Karpas-422 (cell line): ENCODE measurements at places on chromosomes 6 and 20.

DNA sequence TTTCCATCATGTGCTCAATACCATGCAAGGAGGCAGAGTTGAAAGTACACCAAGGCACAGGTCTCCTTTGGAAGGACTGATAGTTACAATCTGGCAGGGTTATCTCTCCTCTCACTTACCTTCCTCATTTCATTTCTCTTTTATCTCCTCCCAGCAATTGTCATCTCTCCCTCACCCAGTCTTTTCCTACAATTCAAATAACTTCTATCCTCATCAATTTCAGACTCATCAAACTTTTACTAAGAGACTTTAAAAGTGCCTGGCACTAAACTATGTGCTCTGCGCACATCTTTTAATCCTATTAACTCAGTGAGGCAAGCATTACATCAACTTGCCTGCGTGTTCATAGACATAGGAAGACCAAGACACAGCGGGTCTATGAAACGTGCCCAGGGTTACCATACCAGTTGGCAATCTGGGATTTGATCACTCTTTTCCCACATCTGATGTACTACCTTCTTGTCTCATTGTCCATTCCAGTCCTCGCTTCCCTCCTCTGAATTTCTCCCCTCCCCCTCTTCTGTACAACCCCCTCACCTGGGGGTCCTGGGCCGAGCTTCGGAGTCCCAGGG, 1.2 kb downstream of the VARS1 start:
- peak; percentile 66 for DNase-seq

DNA sequence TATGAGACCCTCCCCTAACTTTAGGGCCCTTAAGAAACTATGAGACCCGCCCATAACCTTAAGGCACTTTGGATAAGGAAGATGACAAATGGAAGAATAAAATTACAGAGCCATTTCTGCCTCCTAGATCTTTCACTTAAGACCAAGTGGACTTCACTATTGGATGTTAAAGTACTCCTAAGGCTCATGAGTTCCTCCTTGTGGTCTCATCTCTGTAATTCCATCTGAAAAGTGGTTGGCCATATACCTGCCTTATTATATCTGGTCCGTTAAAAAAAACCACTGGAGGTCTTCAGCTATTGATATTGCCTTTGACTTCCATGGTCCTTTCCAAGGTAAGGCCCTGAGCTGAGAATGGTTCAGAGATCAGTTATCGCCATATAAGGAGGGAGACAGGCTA, 310.3 kb downstream of the EYA4 start:
- no peak for DNase-seq

DNA sequence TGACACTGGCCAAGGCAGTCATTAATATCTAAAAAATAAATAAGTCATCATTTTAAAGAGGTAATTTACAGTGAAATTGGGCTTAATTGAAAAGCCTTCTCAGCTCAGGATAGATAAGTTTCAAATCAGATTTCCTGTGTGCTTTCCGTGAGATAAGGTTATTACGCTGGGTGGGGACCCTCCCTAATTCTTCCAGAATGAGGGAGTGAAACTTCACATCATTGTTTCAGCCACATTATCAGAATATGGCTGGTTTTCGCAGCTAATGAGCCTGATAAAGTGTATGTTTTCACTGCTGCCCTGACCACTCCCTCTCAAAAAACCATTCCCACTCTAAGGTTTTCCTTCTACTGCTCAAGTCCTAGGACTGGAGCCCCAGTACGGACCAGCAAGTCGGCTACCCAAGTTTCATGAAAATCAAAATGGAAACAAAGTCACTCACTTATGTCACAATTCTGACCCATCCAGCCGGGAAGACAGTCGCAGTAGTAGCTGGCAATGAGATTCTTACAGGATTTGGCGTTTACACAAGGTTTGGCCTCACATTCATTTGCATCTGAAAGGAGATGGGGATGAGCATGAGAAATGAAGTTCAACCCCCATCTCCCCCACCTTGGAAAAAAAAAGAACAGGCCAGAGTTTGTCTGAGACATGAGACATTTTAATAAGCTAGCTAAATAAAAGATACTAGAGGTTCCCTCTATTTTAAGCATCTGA, 24.6 kb downstream of the JAG1 start:
- no peak for DNase-seq

DNA sequence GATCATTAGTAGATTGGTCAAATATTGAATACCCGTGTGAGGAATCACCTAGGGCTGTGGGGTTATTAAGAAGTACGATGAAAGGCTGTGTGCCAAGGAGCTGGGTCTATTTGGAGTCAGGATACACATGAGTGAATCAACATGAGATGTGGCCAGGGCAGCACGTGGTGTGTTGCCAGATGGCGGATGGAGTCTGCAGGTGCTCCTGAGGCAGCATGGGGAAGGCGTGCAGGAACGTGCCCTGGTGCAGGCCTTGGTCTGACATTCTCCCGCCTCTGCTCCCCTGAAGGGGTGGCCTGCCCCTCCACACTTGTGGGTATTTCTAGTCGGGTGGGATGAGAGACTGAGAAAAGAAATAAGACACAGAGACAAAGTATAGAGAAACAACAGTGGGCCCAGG, 39.0 kb upstream of the SLC22A1 start:
- no peak for DNase-seq

DNA sequence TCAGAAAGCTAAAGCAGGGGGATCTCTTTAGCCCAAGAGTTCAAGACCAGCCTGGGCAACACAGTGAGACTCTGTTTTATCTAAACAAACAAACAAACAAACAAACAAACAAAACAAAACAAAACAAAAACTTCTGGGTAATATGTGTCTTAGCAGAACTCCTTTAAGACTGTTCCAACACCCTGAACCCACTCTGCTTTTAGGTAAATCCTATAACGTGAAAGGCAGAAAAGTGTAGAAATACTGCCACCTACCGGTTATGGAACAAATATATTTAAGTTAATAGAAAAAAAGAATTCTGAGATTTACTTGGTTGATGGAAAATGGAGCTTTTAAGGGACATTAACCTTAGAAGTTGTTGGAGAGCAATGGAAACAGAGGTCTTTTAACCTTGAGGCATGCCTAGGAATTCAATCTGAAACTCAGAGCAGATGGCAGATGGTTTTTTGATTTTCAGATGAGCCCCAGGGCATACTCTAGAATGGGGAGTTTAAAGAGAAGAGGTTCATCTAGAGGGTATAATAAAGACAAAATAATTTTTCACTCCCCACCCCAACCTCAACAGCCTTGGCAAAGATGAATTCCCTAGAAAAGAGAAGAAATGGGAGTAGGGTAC, 38.5 kb downstream of the SOD2 start:
- DNase-seq, result peak; percentile 94

GRCh38 chr20:22836877-22837276, 198.2 kb upstream of the SSTR4 start:
- DNase-seq, result no peak

GRCh38 chr6:39301606-39302005, 12.6 kb downstream of the KCNK17 start:
- DNase-seq, result peak; percentile 58

DNA sequence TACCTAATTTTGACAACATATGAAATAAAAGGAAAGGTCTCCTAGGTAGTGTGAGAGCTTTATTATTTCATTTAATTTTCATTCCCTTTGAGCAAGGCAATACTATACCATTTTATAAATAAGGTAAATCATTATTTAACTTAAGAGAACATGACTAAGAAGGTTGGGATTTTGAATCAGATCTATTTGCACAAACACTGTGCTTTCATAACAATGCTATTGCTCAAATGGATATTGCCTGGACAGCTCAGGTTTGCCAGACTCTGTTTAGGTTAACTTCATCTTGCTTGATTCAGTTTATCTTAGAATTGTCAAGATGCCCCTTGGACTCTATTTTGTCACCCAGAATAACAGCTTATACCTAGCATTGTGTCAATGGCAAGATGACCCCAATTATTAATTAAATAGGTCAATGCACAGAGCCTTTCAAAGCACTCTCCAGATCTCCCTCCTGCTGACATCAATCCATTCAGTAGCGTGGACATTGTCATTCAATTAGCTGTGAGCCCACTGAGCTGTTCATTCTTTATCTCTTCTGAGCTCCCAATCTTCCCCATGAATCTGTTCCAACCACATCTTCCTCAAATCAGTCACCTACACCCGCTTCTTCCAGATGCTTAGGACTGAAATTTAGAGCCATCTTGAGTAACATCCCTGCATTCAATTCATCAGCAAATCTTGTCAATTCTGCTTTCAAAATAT, 42.1 kb upstream of the TMEM30A start:
- no peak for DNase-seq

DNA sequence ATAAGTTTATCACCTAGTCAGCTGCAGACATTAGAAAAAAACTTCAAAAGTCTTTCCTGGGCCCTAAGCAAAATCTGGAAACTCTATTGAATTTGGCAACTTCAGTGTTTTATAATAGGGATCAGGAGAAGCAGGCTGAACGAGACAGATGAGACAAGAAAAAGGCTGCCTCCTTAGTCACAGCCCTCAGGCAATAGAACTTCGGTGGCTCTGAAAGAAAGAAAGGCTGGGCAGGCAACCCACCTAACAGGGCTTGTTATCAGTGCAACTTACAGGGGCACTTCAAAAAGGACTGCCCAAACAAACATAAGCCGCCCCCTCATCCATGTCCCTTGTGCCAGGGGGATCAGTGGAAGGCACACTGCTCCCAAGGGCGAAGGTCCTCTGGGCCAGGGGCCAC, 657.9 kb upstream of the HS3ST5 start:
- DNase-seq, result no peak
